ENCODE measurements at places on chromosomes 2 and 18.

GRCh38 chr18:6917072-6917471 lies 187.6 kb downstream of the ARHGAP28 start:
- no peak for DNase-seq

GRCh38 chr18:33712719-33713118 lies 134.7 kb downstream of the ASXL3 start:
- no peak for DNase-seq

DNA sequence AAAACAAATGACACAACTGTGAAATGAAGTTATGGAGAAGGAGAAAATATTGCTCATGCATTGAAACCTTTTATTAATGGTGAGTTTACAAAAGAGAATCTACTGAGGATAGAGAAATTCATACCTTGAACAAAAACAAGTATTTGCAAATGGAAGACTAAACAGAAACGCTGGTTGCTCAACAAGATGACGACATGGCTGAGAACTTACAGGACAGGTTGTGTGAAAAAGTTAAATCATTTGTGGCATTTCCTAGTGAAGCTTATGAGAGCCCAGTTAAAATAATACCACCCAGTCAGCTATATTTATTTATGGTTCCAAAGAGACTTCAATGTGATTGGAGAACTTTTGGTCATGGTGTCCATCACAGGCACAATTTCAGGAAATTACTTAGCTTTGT lies 148.6 kb upstream of the PKDCC start:
- no peak for DNase-seq

DNA sequence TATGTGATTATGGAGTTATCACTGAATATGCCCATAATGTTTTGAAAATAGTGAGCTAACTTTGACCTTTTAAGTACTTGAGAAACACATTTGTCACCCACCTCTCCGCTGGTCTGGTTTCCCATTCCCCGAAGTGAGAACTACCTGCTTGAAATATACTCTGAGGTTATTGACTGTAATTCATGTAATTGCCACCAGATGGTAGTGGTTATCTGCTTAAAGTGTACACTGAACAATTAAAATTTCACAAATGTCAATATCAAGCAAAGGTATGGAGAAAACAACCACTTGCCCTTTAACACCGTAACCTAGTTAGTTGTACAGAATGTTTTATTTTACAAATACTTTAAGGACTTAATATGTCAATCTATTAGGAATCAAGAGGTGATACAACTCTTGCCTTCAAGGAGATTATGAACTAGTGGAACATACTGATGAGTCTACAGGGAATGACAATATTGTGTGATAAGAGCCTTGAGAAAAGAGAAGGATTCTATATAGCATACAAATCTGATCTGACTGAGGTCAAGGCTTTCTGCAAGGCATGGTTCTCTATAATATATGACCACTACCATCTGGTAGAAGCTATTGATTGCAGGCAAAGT lies 316.8 kb upstream of the KCNH7 start:
- DNase-seq = no peak

DNA sequence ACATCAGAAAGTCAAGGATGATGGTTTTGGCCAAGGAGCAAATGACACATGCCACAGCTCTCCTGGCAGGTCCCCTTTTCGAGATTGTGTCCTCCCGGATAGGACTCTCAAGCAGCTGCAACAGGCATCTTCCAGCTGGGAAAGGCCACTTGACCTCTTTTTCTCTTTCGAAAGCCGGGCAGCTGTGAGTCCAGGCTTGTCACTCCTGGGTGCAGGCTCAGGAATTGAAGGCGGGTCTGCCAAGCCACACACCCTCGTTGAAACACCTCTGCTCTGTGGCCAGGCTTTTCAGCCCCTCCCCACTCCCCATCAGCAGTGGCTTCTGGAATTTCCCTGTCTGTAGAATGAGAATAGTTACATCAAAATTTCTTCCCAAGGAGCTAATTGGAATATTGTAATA lies 98.0 kb downstream of the CCDC138 start:
- no peak for DNase-seq

GRCh38 chr2:65382776-65383357 lies 49.5 kb downstream of the SPRED2 start:
- peak; percentile 86 for DNase-seq
